ENCODE measurements at places on chromosomes 4 and X.
A peak's percentile ranks its signal among the peaks of the same experiment; 100 is the strongest.

DNA sequence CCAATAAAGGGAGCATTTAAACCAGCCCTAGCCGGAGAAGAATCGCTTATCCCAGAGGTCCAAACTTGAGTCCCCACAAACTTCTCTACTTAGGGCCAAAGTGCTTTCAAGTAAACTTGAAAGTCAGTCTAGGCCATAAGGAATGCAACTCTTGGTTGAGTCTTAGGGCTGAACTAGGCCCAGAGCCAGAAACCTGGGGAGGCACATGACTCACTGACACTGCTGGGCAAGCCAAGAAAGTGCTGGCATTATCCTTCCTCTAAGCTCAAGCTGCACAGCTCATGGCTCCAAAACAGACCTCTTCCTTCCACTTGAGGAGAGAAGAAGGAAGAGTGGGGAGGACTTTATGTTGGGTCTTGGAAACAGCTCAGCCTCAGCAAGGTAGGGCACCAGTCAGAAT lies 1257.3 kb upstream of the DIAPH2 start:
- peak; percentile 9 for DNase-seq

GRCh38 chr4:84502955-84503373 lies 3.9 kb upstream of the NKX6-1 start:
- no peak for DNase-seq

GRCh38 chr4:114964026-114964425 lies 149.4 kb downstream of the NDST4 start:
- DNase-seq: no peak

GRCh38 chrX:13252726-13253125 lies 67.1 kb downstream of the ATXN3L start:
- no peak for DNase-seq

- DNase-seq: no peak
These were observed 918.7 kb upstream of the POU3F4 start for GRCh38 chrX:82589410-82589809.

- no peak for DNase-seq
These were observed 19.8 kb downstream of the CPE start for GRCh38 chr4:165398570-165398969.

GRCh38 chr4:125266901-125267604 lies 47.7 kb upstream of the FAT4 start:
- no peak for DNase-seq

- DNase-seq: no peak
These were observed 401.5 kb upstream of the DIPK2B start for GRCh38 chrX:45602151-45602550.

DNA sequence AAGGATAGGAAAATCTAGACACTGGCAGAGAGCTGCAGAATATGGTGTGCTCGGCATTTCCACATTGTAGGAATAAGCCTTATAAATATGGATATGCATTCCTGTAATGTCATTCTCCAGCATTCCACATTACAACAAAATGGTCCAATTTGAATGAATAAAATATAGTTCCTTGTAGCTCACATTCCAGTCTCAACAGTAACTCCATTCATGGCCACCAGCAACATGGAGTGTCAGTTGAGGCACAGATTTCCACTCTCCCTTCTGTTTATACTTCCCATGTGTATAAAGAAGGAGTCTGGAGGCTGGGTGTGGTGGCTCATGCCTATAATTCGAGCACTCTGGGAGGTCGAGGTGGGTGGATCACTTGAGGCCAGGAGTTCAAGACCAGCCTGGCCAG lies 84.5 kb downstream of the AASDH start:
- no peak for DNase-seq

DNA sequence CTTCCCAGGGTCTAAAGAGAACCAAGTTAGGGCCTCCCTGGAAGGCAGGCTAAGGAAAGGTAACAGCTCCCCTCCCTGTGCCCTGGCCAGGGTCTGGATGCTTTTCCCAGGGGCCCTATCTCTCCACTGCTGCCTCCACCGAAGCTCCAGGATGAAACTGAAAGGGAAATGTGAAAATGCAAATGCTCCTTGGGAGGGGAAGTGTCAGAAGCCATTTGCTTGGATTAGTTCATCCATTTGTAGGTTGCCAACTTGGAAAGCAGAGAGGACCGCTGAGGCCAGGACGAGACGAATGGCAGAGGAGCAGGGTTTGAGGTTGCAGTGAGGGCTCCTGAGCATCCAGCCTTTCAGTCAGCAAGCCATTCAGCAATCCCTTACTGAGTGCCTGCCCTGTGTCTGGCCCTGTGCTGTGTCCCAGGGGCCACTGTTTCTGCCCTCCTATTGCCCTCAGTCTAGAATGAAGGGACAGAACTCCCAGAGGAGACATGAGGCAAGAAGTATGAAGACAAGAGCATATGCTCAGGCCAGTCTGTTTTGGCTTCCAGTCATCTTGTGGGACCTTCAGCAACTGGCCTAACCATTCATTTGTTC lies 45.9 kb upstream of the PGRMC1 start:
- DNase-seq: no peak

DNA sequence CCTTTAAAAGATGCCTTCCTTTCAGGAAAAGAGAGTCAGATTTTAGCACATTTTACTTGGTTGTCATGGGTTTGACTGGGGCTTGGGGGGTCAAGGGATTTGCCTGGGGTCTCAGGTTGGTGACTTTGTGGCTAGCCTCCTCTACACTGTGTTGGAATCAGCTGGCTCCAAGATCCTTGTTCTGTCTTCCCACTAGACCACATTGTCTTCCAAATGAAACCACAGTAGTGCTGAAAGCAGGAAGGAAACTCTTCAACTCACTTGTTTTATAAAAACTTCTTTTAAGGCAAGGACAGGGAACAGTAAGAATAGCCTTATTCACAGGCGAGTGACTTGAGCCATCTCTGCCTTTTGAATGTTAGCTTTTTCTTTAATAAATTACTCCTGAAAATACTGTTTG lies 37.0 kb upstream of the OTUD4 start:
- DNase-seq: no peak
